Neural progenitor cell (in vitro differentiated cells): ENCODE measurements at places on chromosomes 16 and 17.

- peak; percentile 79 for DNase-seq
Measured at GRCh38 chr16:2963723-2964474, at the start of gene KREMEN2. Gene KREMEN2 (plus strand): TSS chr16:2964275. CDS start chr16:2964521, 246 bp downstream.

GRCh38 chr17:72388765-72389473 lies 268.1 kb downstream of the SOX9 start:
- DNase-seq = no peak

- no peak for DNase-seq
Measured at GRCh38 chr17:82892899-82893565, 53.2 kb upstream of the ZNF750 start.

DNA sequence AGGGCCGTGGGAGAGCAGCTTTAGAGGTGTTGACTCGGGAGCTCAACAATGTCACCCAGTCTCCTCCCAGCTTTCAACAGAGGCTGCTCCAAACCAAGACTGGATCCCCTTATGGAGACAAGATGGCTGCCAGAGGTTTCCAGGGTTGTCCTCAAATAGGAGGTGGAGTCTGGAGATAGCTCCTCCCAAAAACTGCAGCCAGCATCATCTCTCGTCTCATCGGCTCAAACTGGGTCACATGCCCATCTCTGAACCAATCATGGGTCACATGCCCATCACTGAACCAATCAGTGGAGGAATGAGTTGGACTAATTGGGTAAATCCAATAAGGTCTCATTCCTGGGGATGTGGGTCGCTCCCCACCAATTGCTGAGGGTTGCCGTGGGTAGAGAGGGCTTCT lies 41.1 kb upstream of the C16orf82 start:
- no peak for DNase-seq

DNA sequence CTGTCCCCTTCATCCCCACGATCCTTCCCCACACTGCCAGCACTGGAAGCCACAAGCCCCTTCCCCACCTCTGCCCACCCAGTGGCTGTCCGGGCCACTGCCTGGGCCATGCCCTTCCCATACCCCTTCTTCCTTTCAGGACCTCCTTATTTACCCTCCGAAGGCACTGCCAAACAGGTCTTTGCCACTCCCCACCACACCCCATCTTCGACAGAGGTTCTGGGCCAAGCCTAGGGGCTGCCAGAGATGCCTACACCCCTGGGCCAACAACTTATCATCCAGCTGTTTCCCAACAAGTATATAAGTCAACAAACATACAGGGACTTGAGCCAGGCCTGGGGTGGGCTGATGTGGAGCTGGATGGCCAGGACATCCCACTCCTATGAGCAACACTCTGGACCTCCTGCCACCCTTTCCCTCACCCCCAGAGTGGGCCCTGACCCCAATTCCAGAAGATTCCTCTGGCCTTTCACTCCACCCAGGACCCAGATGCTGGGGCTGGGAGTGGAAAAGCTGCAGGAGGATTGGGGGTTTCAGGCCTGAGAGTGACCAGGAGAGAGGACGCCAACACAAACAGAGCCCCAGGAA lies 1.5 kb upstream of the PPP1R1B start:
- no peak for DNase-seq

DNA sequence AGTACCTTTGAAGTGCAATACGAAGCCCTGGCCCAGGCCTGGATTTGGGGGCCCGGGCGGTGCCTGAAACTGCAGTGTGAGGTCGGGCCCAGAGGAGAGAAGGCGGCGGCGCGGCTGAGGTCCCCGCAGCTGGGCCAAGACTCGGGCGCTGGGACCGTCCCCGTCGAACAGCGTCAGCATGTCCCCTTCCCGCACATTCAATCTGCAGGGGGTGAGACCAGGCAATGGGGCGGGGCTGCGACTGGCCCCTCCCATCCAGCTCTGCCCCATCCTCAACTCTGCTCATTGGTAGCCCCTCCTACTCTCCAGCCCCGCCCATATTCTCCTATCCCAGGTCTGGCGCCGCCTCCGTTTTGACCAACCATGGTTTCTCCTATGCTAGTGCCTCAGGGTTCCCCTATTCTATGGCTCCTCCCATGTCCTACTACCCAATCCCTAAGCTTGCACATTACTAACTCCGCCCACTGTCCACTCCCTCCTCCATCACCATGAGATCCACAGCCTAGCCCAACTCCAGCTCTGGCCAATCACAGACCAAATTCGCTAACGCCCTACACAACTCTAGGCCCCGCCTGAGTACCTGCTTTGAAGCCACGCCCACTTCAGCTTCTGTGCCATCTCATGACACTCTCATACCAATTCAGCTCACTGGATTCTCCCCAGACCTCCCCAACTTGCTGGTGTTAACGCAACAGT lies 14.4 kb upstream of the CDIPT start:
- peak; percentile 97 for DNase-seq

GRCh38 chr17:7987112-7987893 lies 15.1 kb upstream of the GUCY2D start:
- no peak for DNase-seq

- no peak for DNase-seq
Measured at GRCh38 chr17:19398301-19399181, 11.6 kb upstream of the MFAP4 start.

- DNase-seq = peak; percentile 74
Measured at GRCh38 chr17:57257195-57257894, 1.0 kb downstream of the MSI2 start.

GRCh38 chr17:17414341-17414805 lies 62.4 kb upstream of the MED9 start:
- DNase-seq = no peak

- DNase-seq = peak; percentile 63
Measured at GRCh38 chr17:79212149-79213087, 137.8 kb downstream of the ENGASE start.
